CD4-positive, alpha-beta T cell treated with Interleukin-17A for 4 hours (primary cell): ENCODE measurements at places on chromosomes 1 and 21.

- no peak for DNase-seq
Measured at GRCh38 chr1:93080179-93080823, 1.2 kb downstream of the MTF2 start.

DNA sequence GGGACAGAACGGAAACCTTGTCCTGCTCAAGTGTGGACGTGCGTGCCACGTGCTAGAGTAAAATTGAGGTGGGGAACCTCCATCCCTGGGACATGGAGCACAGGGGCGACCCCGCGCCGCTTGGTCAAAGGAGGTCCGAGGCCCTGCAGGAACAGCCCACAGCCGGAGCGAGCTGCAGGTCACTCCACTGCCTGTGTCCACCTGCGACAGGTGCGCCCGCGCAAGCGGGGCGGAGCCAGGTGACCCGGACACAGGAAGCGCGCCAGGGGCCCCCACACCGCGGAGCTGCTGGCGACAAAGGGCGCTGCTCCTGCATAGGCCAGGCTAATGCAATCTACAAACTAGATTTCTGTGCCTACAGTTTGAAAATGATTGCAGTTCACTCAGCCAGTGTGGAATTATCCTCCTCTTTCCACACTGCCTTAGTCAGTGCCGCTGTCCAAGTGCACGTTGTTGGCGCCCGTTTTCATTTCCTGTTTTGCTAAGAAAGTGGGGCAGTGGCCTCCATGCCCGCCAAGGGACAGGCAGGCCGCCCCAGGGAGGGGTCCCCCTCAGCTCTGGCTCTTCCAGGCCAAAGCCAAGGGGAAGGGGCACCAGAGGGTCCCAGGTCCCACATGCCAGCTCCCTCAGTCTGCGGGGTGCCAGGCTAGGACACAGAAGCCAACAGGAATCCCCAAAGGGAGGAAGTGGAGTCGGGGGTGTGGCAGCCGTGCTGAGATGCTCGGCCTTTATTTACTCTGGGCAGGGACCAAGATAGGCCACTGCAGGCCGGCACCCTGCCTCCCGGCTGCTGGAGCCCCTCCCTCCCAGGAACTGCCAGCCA, 4.3 kb upstream of the NADK start:
- DNase-seq = peak; percentile 39

DNA sequence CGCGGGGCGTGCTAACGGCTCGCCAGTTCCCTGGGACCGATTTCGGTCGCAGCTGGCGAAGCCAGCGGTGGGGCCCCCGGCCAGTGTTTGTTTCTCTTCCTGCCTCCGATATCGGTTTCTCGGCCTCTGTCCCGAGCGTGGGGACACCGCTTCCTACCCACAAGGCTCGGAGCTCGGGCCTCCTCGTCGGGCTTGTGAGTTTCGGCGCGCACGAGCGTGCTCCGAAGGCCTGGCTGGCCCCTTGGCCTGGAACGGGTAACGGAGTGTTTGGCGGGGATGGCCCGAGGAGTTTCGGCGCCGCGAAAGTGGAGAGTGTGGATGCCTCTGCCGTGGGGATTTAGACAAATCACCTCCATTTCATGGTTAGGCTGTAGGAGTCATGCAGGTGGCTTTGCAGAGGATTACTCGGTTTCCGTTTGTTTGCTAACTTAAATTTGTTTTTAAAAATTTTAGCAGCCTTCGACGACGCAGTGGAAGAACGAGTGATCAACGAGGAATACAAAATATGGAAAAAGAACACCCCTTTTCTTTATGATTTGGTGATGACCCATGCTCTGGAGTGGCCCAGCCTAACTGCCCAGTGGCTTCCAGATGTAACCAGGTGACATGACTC, 559 bp downstream of the RBBP4 start:
- no peak for DNase-seq

- no peak for DNase-seq
Measured at GRCh38 chr1:19388980-19389379, 76.9 kb downstream of the SLC66A1 start.

GRCh38 chr1:30305519-30305918, 417.9 kb downstream of the MATN1 start:
- DNase-seq = no peak

DNA sequence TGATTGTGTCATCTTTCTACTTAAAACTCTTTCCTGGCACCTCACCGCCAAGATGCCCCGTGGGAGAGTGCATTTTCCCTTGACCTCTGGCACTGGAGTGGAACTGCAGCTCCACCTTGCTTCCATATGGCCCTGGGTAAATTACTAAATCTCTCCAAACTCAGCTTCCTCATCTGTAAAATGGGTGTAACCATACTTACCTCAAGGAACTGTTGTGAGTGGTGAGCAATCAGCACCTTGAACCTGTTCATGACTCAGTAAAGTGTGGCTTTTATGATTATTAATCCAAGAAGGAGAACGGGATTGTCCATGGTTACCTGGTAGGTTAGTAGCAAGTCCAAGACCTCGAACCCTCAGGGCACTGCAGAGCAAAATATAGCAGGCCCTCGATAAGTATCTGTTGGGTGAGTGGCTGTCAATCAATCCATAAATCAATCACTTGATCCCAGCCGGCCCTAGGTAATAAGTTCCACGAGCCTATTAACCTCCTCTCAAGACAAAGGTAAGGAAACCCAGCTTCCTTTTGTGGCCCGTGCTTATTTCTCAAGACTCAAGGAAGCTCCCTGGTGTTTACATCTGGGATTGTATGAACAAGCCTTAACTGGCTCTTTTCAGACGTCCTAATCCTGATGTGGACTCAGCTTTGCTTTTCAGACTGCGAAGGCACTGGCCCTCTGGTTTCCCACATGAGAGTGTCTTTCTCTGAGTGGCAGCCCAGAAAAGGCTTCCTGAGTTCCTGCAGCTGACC, 114.0 kb upstream of the GJB5 start:
- DNase-seq = no peak

- peak; percentile 70 for DNase-seq
Measured at GRCh38 chr1:36323636-36324352, at the start of gene EVA1B. Gene EVA1B (minus strand): TSS chr1:36323645. CDS start chr1:36323037, 608 bp downstream.

- DNase-seq = peak; percentile 59
Measured at GRCh38 chr1:241551759-241552638, 19.8 kb downstream of the KMO start.

DNA sequence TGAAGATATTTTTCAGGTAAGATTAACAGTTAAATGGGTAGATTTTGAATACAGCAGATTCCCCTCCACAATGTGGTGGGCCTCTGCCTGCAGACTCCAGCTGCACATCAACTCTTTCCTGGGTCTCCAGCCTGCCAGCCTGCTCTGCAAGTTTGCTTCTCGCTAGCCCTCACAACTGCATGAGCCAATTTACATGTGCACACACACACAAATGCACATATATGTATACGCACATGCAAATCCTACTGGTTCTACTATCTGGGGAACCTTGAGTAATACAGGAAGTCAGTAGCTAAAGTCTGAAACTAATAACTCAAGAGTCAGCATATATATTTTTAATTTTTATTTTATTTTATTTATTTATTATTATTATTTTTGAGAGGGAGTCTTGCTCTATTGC, 34.8 kb upstream of the QSOX1 start:
- DNase-seq = no peak

- no peak for DNase-seq
Measured at GRCh38 chr21:27021046-27021445, 54.2 kb upstream of the ADAMTS5 start.

DNA sequence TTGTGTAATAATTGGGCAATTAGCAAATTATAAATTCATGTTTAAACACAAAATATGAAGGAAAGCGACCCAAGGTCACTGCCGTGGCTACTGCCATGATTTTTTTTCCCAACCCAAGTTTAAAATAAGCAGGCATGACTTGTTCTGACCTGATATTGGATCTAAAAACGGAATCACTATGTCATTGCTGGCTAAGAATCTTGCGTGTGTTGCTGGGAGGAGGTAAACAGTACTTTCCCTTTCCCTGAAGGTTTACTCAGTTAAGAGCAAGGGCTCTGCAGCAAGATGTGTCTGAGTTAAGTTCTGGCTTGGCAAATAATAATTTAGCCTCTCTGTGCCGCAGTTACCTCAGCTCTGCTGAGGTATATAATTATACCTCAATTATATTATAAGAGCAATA, 125.7 kb upstream of the L1TD1 start:
- DNase-seq = no peak

DNA sequence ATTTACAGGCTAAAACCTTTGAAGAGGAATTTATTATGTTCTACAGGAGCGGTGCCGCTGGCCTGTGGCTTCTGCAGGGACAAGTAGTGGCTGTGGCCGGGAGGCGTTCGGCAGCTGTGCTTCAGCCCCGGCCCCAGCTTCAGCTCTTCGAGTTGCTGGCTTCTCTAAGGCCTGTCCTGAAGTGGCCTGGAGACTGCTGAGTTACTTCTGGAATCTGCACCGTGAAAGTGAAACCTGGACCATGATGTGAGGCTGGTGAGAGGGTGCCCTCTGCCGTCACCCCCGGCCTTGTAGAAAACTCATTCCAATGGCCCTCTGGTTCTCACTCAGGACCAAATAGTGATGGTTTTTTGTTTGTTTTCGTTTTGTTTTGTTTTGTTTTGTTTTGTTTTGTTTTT, 48.1 kb downstream of the PRKCZ start:
- no peak for DNase-seq

- no peak for DNase-seq
Measured at GRCh38 chr1:171819946-171820345, 21.4 kb upstream of the DNM3 start.

DNA sequence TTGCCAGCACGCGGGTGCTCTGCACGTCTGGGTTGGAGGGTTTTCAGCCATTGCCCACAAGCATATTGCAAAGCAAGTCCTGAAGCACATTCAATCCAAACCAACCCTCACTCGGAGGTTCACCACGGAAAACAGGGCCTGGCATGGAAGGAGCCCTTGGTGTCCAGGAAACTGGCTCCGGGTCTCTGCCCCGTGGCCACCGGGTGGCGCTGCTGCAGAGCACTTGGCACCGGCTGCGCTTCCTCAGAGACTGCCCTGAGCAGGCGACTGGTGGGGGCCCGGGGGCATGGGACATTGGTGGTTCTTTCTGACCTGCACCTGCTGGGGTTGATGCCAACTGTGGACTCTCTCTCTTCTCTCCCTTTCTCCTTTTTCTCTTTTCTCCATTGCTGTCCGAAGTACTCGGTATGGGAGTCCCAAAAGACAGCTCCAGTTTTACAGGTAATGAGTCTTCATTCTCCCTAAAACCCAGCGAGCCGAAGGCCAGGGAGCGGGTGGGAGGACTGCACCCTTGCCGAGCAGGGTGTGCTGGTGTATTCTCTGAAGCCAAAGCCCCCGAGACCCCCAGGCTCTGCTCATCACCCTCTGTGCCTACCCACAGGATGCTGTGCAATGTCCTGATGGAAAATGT, 4.1 kb upstream of the KCNAB2 start:
- peak; percentile 36 for DNase-seq

DNA sequence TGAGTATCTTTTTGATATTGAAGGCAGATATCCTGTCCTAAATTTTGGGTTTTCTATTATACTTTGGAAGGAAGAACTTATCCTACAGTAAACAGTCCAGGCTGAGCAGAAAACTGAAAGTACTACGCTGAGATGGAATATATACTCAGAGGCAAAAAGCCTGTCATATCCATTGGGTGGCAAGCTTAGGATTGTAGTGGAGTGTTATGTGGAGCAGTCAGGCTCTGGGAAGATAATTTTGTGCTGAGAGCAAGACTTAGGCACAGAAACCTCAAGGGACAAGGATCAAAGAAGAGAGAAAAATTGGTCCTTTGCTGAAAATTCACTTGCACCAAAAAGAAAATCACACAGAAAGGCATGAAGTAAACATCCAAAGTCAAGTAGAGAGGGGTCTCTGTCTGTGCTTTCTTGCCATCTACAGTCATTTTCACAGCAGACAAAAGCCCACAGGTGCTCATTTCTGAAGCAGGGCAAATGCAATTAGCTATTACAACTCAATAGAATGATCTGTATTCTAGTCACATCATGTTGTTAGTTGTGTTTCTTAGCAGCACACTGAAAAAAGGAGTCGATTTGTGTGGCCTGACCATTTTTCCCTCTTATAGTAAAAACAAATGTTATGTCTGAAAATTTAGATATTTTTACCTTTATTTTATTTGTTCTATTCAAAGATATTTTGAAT, 38.5 kb downstream of the CRB1 start:
- no peak for DNase-seq

GRCh38 chr1:91764471-91765115, 121.4 kb downstream of the TGFBR3 start:
- no peak for DNase-seq

- no peak for DNase-seq
Measured at GRCh38 chr1:109050228-109050995, 8.5 kb upstream of the WDR47 start.

GRCh38 chr1:223720971-223721591, 8.7 kb downstream of the CAPN2 start:
- no peak for DNase-seq

DNA sequence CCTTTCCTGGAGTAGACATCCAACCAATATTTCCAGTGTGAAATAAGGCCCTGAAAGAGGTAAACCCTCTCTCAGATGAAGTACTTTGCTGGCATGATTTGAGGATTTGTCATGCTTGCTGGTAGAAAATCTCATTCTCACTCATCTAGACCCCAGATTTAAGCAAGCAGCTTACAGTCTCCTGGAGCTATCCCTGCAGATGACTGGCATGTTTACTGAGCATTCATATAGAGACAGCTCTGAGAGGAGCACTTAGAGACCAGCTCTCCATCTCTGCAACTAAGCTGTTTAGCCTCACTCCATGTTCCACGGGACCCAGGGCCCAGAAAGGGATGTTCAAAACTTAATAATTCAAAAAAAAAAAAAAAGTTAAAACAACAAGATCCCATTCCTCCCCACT, 34.2 kb downstream of the GPR161 start:
- DNase-seq = no peak

GRCh38 chr1:185337246-185337645, 20.2 kb upstream of the IVNS1ABP start:
- DNase-seq = no peak

GRCh38 chr1:160626509-160627342, 20.1 kb downstream of the SLAMF1 start:
- no peak for DNase-seq

GRCh38 chr1:180930687-180931086, 18.0 kb downstream of the KIAA1614 start:
- DNase-seq = no peak

DNA sequence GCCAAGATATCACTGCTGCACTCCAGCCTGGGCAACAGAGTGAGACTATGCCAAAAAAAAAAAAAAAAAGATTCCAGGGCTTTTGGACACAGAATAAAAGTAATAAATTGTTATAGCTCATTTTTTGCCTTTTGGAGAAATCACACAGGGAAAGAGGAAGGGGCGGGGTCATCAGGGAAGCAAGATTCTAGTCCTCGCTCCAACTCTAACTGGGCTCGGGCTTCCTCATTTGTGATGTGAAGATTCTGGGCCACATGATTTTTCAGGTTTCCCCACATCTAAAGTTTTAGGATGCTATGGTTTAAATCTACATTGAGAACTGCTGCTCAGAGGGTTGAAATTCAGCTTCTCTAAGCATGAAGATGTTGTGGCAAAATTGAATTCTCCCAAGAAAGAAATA, 179.3 kb upstream of the PLXNA2 start:
- no peak for DNase-seq
